Lung (tissue), 17 donors: ENCODE measurements at places on chromosomes 13 and 19. TPM values are rescaled to one million over a fixed set of nuclear protein-coding genes. Genes with fewer than 3 reads are reported as not detected.

GZMM gene
- 0.74 TPM for total RNA-seq

GPR183 gene
- 38.3 TPM for total RNA-seq

CXCL17 gene
- total RNA-seq: 98.9 TPM

ICAM5 gene
- 32.1 TPM for total RNA-seq

RCBTB2 gene
- 10.0 TPM for total RNA-seq

PLIN3 gene
- total RNA-seq: 65.4 TPM

OLFM4 gene
- total RNA-seq: 0.34 TPM

CD177 gene
- total RNA-seq: 13.7 TPM

TGFBR3L gene
- not detected for total RNA-seq

CEACAM20 gene
- not detected for total RNA-seq

SYNE4 gene
- 13.6 TPM for total RNA-seq

ZNF8 gene
- 5.2 TPM for total RNA-seq

RASIP1 gene
- 32.8 TPM for total RNA-seq

DNA sequence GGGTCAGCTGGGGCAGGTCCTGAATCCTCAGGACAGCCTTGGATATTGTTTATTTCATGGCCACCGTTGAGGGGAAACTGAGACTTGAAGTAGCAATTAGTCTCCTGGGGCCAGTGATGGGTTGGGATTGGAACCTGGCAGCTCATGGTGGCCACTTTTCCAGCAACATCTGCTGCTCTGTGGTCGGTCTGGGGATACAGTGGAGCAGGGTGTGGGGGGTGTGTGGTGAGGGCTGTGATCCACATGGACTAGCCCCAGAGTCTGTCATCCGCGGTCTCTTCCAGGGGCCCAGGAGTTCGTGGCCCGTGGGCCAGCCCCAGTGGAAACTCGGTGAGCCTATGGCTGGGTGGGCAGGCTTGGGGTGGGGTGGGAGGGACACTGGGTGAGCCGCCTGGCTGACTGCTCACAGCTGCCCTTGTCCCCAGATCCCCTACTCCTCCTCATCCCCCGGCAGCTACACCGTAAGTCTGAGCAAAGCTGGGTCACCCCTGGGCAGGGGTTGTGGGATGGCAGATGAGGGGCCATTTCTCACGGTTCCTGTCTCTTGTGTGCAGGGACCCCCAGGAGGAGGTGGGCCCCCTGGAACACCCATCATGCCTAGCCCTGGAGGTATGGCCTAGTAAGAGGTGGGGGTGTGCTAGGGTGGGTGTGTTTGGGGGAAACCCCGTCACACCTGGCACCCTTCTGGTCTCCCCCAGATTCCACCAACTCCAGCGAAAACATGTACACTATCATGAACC, 5.5 kb downstream of the ISYNA1 start:
- H3K27me3 ChIP-seq: no peaks in the 10 kb centered on the region
- H3K4me1 ChIP-seq: peaks cover 21% of the 10 kb centered on the region
- DNase-seq: no peak
- no peak overlapping the region for H3K4me3 ChIP-seq
- H3K27ac ChIP-seq: no peak overlapping the region

DNA sequence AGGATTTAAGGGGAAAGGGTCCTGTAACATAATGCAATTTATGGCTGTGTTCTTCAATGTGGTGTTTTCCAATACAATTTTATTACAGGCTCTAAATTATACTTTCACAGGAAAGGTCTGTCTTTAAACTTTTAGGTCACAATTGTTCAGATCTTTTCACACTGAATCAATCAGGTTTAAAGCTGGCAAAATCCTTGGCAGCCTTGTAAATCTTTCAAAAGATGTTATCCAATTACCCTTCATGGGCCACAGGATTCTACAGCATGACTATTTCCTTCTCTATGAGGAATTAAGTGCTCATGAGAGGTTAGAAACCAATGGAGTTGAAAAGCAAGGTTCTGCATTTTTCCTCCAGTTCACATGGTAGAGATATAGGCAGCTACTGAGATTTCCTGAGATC, 211.5 kb upstream of the MIR17HG start:
- no peak overlapping the region for H3K27ac ChIP-seq
- no peaks in the 10 kb centered on the region for H3K4me1 ChIP-seq
- DNase-seq: no peak
- H3K4me3 ChIP-seq: no peak overlapping the region

- no peak overlapping the region for H3K4me3 ChIP-seq
- no peak for DNase-seq
- H3K4me1 ChIP-seq: no peaks in the 10 kb centered on the region
- H3K36me3 ChIP-seq: no peaks in the 10 kb centered on the region
- H3K27me3 ChIP-seq: no peaks in the 10 kb centered on the region
These were observed 35.2 kb upstream of the SLC7A10 start for GRCh38 chr19:33260628-33261418.

DNA sequence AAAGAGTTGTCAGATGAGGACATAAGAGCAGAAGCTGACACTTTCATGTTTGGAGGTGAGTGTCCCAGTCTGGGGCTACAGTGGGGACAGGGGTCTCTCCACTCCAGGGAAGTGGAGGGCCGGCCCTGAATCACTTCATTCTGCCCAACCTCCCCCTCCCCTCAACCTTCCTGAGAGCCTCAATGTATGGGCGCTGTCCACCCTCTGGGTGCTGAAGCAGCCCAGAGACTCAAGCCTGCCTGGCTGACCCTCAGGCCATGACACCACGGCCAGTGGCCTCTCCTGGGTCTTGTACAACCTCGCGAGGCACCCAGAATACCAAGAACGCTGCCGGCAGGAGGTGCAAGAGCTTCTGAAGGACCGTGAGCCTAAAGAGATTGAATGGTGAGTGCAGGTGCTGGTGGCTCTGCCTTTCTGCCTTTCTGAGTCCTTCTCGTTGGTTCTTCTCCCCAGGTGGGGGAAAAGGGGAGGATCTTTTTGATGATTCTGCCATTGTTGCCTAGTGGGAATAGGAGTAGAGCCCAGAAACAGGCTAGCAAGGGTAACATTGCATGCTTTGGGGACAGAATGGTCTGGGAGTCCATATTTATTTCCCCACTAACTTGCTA, 8.8 kb downstream of the CYP4F8 start:
- DNase-seq: no peak
- no peaks in the 10 kb centered on the region for H3K4me1 ChIP-seq
- H3K27me3 ChIP-seq: no peaks in the 10 kb centered on the region
- no peaks in the 10 kb centered on the region for H3K36me3 ChIP-seq

- H3K4me1 ChIP-seq: no peaks in the 10 kb centered on the region
- no peak for DNase-seq
- no peaks in the 10 kb centered on the region for H3K27me3 ChIP-seq
- no peak overlapping the region for H3K4me3 ChIP-seq
- H3K27ac ChIP-seq: no peak overlapping the region
- no peaks in the 10 kb centered on the region for H3K36me3 ChIP-seq
These were observed 107.7 kb downstream of the SLC7A1 start for GRCh38 chr13:29487466-29488454.

DNA sequence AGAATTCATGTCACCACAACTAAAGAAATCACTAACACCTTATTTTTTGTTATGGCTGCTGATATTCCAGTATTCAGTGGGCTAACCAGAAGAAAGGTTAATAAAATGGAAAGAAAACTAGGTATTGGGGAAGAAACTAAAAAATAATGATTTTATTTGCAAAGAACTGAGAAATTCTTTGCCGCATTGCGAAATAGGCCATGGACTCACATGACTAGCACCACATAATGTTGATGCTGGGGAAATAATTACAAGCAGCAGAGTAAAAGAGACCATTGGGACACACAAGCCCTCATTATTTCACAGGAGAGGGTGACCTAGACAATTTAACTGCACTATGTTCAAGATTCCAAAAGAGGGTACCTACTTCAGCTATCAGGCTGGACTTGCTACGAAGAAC, 1411.5 kb downstream of the SLITRK5 start:
- H3K4me3 ChIP-seq: no peak overlapping the region
- no peaks in the 10 kb centered on the region for H3K27me3 ChIP-seq
- no peak overlapping the region for H3K27ac ChIP-seq
- peak; percentile 8 for DNase-seq
- H3K4me1 ChIP-seq: no peaks in the 10 kb centered on the region

- no peak for DNase-seq
- H3K4me1 ChIP-seq: no peaks in the 10 kb centered on the region
- H3K36me3 ChIP-seq: peaks cover 51% of the 10 kb centered on the region
- no peak overlapping the region for H3K4me3 ChIP-seq
- H3K27me3 ChIP-seq: no peaks in the 10 kb centered on the region
These were observed 26.9 kb downstream of the TMED1 start for GRCh38 chr19:10808937-10809649.

DNA sequence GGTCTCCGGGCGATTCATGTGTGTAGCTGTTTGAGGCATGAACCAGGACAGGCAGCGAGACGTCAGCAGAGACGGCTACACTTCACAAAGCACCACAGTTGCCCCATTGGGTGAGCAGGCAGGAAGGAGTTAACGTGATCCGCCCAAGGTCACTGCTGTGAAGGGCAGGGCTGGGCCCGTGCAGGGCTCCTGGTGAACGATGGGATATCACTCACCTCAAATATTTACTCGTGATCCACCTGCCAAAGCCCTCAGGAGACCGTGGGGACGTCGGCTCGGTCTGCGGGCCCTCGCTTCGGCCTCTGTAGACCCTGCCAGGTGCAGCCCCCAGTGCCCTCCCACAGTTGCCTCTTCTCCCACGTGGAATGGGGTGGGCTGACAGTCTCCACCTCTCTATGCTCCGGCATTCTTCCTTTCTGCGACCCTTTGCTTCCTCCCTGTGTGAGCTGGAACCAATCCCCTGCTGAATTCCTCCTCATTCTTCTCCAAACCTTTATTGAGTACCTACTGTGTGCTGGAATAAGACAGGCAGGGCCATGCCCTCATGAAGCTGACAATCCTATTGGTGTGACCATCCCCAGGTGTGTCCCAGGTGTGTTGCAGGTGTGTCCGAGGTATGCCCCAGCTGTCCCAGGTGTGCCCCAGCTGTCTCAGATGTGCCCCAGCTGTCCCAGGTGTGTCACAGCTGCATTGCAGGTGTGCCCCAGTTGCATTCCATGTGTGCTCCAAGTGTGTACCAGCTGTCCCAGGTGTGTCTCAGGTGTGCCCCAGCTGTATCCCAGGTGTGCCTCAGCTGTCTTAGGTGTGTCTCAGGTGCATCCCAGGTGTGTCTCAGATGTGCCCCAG, 2.0 kb upstream of the GRK1 start:
- H3K27me3 ChIP-seq: no peaks in the 10 kb centered on the region
- H3K4me1 ChIP-seq: no peaks in the 10 kb centered on the region
- H3K36me3 ChIP-seq: no peaks in the 10 kb centered on the region

DNA sequence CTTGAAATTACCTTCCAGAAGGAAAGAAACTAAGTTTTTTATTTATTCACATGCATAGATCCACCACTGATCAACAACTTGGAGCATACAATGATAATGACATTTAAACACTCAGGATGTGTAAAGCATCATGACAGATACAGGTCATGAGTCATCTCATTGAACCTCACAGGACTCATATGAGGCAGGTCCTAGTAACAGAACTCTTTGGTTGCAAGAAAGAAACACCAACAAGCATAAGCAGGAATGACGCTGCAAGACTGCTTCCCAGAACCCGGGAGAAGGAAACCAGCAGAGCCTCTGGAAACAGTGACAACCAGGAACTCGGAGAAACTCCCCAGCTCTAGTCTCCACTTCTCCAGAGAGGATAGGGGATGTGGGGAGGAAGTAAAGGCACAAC, 60.8 kb upstream of the IPO5 start:
- H3K36me3 ChIP-seq: no peaks in the 10 kb centered on the region
- H3K27ac ChIP-seq: no peak overlapping the region
- H3K27me3 ChIP-seq: no peaks in the 10 kb centered on the region
- H3K4me3 ChIP-seq: no peak overlapping the region
- H3K4me1 ChIP-seq: no peaks in the 10 kb centered on the region

- peaks cover 43% of the 10 kb centered on the region for H3K36me3 ChIP-seq
- no peaks in the 10 kb centered on the region for H3K27me3 ChIP-seq
- H3K27ac ChIP-seq: no peak overlapping the region
- no peak for DNase-seq
- peaks cover 9% of the 10 kb centered on the region for H3K4me1 ChIP-seq
- no peak overlapping the region for H3K4me3 ChIP-seq
These were observed 5.9 kb upstream of the TRAPPC2B start for GRCh38 chr19:57357406-57357805.

GRCh38 chr19:34502582-34503411, 21.2 kb downstream of the WTIP start:
- H3K4me1 ChIP-seq: no peaks in the 10 kb centered on the region
- H3K4me3 ChIP-seq: no peak overlapping the region
- no peak overlapping the region for H3K27ac ChIP-seq
- peaks cover 6% of the 10 kb centered on the region for H3K36me3 ChIP-seq
- no peak for DNase-seq

GRCh38 chr13:99174533-99175100, 26.0 kb upstream of the UBAC2 start:
- no peaks in the 10 kb centered on the region for H3K36me3 ChIP-seq
- no peak for DNase-seq
- no peaks in the 10 kb centered on the region for H3K27me3 ChIP-seq
- H3K4me1 ChIP-seq: no peaks in the 10 kb centered on the region

DNA sequence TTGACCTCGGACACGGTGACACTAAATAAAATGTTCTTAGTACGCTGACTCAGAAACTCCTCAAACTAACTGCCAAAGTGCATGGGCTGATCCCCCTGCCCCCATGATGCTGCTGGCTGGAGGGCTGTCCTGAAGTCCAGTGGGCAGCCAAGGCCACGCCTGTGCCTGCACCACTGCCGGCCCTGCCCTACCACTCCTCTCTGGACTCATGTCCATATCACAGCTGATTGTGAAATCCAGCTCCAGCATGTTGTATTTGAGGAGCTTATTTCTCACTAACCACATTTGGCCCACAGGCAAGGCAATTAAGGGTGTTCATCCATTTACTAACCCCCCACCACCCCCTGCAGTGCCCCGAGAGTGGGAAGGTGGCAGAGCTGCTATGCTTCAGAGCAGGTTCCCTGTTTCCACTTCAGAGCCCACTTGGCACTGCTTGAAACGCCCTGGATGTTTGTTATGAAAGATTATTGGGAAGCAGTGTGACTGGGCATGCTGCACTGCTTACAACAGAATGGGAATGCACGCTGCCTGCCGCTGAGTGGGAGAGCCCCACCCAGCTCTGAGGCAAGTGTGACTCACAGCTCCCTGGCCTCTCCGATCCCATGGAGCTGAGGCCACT, 114.0 kb downstream of the UQCRFS1 start:
- no peak overlapping the region for H3K4me3 ChIP-seq
- no peak overlapping the region for H3K27ac ChIP-seq
- H3K4me1 ChIP-seq: no peaks in the 10 kb centered on the region
- no peaks in the 10 kb centered on the region for H3K27me3 ChIP-seq

- no peak overlapping the region for H3K27ac ChIP-seq
- no peak for DNase-seq
- H3K36me3 ChIP-seq: no peaks in the 10 kb centered on the region
- H3K4me3 ChIP-seq: no peak overlapping the region
These were observed 24.9 kb downstream of the SLC8A2 start for GRCh38 chr19:47446534-47447469.
